ENCODE measurements at places on chromosomes 13 and 19.

DNA sequence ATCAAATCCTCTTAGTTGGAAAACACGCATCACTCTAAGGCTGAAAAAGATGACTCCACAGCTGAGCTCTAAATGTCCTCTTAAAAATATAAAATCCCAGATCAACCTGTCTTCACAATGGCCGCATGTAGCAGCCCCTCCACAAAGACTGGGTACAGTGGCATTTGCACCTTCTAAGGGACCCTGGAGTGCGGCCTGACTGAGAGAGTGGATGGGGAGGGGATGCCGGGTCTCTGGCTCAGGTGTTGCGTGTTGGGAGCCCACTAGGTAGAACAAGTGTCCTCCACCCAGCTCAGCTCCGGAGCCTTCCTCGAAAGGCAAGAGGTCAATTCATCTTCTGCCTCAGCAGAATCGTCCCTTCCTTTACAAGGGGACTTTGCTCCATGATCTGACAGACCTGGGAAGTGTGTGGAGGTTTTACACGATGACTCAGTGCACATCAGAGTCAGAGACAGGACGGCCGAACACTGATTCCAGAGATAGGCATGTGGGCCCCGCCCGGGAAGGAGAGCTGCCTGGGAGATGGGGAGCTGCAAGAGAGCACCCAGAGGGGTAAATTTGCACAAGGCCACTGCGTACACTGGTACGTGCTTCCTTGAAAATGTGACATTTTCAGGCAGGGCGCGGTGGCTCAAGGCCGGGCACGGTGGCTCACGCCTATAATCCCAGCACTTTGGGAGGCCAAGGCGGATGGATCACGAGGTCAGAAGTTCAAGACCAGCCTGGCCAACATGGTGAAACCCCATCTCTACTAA lies 23.5 kb upstream of the SLC15A1 start:
- no peak for DNase-seq

- no peak for DNase-seq
Observed at GRCh38 chr13:98505217-98505616, 71.7 kb downstream of the STK24 start.

DNA sequence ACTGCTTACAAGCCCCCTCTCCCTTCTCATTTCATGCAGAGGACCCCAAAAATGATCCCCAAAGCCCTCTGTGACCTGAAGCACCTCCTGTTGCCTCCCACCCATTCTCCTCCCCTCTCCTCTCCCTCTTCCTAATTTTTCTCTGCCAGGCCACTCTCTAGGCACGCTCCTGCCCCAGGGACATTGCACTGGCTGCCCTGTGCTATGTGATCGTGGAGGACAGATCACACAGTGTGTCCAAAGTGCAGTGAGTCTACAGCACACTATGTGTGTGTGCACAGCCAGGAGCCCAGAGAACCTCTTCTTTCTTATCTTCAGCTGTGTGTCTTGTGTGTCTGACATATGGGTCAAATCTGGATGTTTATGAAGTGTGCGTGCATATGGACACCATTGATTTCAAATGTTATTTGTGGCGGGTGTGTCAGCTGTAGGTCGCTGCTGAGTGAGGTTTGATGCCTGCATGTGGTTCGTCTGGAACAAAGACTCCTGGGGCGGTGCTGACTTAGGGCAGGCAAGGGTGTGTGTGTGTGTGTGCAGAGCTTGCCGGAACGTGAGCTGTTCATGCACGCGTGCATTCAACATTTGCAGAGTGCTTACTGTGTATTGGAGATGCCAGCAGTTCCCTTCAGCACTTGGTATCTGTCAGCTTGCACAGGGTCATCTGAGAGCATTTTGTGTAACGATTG lies 2.1 kb upstream of the KLHL26 start:
- DNase-seq = no peak

DNA sequence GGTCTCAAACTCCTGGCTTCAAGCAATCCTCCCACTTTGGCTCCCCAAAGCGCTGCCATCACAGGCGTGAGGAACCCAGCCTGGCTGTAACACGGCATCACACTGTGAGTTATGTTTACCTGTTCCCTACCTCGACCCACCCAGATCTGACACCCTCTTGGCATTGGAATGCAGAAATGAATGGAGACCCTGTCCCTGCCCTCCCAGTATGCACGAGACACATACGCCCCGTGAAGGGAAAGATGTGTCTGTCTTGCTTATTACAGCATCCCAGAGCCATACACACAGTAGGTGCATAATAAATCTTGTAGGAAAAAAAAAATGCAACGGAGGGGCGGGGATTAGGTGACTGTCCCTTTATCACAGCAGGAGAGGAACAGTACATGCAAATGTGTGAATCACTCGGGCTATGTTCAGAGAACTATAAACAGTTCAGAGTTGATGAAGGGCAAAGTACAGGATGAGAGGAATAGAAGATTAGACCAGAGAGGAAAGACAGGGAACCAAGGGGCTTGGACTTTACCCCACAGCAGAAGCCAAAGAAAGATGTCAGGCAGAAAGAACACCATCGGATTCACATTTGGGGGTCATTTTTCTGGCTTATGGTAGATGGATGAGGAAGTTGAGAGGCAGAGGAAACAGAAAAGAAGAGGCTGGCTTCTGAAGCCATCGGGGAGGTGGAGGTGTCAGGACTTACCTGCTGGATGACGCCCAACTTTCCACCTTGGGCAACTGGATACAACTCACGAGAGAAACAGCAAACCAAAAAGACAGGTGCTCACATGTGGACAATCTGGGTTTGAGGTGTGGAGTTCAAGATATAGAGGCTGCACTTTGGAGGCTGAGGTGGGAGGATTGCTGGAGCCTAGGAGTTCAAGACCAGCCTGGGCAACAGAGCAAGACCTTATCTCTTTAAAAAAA lies 94.3 kb downstream of the INSR start:
- no peak for DNase-seq

- no peak for DNase-seq
Observed at GRCh38 chr13:20331419-20331818, 99.3 kb upstream of the GJB6 start.

DNA sequence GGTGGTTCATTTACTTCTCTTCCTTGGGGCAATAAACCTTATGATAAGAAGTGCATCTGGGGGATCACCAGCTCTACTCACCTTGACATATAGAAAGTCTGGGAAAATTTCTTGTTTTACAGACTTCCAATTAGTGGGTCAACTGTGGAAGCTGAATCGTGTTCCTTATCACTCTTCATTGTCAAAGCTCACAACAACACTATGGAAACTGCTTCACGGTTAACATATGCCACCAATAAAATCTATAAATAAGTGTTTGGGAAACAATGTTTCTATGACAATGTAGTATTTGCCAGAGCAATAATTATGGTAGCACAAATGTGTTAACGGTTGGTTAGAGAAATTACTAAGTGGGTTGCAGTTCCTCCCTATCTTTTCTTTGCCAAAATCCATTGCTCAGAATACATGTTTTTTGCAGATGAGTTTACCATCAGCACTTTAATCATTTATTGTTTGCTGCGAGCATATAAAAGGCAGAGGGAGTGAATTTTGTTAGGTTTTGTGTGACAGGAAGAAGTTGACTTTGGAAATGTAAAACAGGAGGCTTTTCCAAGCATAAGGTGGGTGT lies 321.8 kb downstream of the RFC3 start:
- no peak for DNase-seq

DNA sequence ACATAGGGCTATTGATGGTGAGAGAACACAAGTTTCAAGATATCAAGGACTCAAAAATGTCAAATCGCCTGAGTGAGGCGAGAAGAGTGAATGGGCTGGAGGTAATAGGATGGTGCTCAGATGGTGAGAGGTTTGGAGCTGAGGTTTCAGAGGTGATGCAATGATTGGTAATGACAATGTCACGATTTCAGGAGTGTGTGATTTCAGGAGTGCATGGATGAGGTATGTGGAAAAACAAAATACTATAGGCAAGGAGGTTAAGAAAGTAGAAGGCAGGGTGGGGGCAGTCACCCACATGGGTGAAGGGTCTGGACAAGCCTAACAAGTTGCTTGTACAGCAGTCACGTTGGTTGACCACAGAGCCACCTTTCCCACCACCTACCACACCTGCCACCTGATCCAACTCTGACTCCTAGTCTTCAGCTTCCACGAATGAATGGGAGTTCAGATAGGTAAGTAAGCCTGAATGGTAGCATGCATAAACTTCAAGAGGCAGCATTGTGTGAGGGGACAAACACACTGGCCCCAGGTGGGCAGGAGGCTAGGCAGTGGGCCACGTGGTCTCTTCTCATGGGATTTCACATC lies 71.5 kb downstream of the RUBCNL start:
- no peak for DNase-seq

- no peak for DNase-seq
Observed at GRCh38 chr19:30602661-30603350, 230.6 kb downstream of the ZNF536 start.

GRCh38 chr13:51134763-51135365 lies 23.8 kb upstream of the C13orf42 start:
- DNase-seq = no peak

GRCh38 chr13:48443442-48444208 lies 30.7 kb upstream of the LPAR6 start:
- no peak for DNase-seq

DNA sequence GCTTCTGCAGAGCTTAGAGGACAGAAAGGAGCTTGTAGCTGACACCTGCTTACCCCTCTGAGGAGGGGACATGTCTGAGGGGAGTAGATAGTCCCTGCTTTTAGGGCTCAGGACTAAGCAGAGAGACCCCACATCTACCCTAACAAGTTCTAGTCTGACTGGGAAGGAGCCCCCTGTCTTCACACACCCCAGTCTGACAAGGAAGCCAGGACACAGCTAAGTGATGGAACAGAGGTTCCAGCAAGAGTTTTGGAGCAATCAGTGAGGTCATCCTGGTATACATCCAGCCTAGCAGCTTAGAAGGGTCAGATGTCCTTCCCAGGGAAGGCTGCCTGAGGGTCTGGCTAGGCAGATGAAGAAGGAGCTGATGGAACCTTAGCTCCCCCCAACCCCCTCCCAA lies 15.0 kb downstream of the PAF1 start:
- DNase-seq = no peak

DNA sequence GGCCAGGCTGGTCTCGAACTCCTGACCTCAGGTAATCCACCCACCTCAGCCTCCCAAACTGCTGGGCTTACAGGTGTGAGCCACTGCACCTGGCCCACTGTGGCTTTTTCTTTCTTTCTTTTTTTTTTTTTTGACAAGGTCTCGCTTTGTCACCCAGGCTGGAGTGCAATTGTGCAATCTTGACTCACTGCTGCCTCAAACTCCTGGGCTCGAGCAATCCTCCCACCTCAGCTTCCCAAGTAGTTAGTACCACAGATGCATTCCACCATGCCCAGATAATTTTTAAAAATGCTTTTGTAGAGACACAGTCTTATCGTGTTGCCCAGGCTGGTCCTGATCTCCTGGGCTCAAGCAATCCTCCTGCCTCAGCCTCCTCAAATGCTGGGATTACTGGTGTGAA lies 12.1 kb upstream of the FCGBP start:
- DNase-seq = no peak

DNA sequence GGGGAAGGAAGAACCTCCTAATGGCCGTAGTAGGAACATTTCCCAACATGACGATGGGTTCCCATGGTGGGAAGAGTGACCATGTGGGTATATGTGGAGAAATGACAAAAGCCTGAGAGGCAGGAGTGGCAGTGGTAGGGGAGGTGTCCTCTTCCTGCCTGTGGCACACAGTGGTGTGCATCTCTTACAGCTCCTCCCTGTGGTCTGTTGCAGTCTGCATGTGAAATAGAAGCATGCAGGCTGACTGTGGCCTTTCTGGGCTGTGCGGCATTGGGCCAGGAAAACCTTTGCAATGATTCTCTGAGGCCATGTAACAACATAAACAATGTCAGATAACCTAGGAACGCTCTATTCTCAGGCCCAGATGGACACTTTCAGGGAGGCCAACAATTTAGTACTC lies 84.0 kb downstream of the LACC1 start:
- no peak for DNase-seq

DNA sequence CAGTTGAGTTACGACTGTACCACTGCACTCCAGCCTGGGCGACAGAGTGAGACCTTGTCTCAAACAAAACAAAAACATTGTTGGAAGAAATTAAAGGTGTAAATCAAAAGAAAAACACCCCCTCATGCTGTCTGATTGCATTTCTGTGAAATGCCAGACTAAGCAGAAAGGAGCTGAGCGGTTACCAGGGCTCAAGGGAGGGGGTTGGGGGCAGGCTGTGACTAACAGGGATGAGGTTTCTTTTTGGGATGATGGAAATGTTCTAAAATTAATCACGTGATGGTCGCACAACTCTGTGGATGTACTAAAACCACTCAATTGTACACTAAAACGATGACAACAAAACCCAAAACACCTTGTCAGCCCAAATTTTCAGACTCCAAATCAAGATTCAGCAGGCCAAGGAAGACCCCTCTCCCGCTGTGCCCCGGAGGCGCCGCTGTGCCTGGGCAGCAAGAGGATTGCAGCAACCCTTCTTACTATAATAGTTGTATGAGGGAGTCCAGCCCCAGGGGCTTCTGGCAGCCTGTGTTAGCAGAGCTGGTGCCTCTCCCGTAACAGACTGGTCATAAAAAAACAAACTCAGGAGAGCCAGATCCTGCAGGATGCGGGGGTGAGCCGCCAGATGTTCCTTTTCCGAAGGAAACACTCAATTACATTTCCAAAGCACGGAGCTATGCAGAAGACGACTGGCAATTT lies 20.9 kb downstream of the CAPS start:
- no peak for DNase-seq

GRCh38 chr19:31260171-31260933 lies 88.9 kb downstream of the TSHZ3 start:
- DNase-seq = no peak
